Activated CD4-positive, alpha-beta memory T cell treated with anti-CD3 and anti-CD28 coated beads, Interleukin-2, amount 10 ng/mL, durations not matched to agents 7 days and 5 days (primary cell): ENCODE measurements at places on chromosomes 4 and X. TPM values are rescaled to one million over a fixed set of nuclear protein-coding genes. Genes with fewer than 3 reads are reported as not detected.
A peak's percentile ranks its signal among the peaks of the same experiment; 100 is the strongest.

The PITX2 gene
- 0.13 TPM for total RNA-seq

The TRPC5OS gene
- not detected for total RNA-seq

The MAGED4 gene
- total RNA-seq, result 0.53 TPM

The HPGDS gene
- total RNA-seq, result 1.3 TPM

The SOWAHB gene
- total RNA-seq, result not detected

The GRID2 gene
- not detected for total RNA-seq

DNA sequence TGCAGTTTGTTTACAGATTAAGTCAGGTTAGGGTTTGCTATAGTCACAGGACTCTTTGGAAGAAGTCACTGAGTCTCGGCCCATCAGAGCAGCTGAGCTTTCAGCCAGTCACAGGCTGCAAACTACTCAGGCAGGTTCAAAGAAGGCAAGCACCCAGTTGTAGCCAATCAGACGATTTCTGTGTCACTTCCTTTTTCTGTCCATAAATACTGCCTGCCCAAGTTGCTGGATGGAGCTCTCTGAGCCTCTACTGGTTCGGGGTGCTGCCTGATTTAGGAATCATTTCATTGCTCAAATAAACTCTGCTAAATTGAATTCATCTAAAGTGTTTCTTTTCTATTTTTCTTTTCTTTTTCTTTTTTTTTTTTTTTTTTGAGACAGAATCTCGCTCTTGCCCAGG is 7.3 kb upstream of the SH3BP2 start:
- peak; percentile 43 for DNase-seq

- DNase-seq, result no peak
These were observed 50.0 kb downstream of the SLC7A11 start for GRCh38 chr4:138192113-138192512.

DNA sequence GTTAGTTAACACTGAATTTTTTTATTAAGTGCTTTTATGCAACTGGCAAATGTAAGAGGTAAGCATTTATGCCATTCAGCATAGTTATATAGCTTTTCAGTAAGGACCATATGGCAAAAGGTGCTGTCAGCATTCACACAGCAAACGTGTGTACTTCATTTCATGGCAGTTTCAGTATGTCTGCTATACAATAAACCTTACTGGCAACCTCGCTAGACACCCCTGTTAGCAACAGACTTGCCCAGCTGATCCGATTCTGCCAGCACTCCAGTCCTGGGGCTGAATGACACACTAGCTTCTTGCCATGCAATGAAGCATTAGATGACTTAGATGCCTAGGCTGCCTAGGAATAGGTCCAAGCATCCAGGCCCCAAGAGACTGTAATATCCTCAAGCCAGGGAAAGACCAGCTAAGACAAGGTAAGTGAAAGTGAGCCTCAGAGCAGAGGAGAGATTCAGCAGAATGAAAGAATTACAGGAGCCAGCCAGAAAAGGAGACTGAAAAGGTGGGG is 47.3 kb upstream of the DOCK11 start:
- no peak for DNase-seq

DNA sequence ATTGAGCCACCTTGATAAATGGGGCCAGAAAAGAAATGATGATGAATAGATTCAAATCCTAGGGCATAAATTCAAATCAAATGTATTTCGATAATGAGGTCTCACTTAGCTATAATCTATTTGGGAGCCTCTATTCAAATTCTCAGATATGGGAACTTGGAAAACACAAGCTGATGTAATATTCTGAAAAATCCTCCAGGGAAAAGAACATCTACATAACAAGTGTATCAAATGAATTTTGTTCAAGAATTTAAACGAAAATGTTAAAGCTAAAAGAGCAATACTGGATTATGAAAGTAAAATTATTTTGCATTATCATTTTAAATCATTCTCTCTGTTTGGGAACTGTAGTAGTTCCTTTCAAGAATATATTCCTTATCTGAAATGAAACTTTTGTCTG is 38.9 kb upstream of the RAP1GDS1 start:
- DNase-seq, result no peak

- no peak for DNase-seq
These were observed 13.8 kb downstream of the GPC3 start for GRCh38 chrX:133971586-133971985.

DNA sequence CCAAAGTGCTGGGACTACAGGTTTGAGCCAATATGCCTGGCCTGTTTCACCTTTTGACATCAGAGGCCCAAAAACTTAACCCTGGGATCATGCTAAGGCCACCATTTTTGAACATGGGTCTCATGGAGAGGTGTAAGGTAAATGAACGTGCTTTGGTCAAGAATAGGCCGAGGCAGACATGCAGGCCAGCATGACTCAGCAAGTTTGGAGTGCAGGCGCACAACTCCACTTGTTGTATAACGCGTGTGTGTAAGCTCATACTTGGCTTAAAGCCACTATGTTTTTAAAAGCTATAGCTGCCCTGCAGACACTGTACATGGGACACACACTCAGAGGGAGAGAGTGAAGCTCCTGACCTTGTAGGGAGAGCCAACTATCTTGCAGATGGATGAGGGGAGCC is 43.8 kb upstream of the HPSE start:
- no peak for DNase-seq
